ENCODE measurements at places on chromosomes 7 and 10.

DNA sequence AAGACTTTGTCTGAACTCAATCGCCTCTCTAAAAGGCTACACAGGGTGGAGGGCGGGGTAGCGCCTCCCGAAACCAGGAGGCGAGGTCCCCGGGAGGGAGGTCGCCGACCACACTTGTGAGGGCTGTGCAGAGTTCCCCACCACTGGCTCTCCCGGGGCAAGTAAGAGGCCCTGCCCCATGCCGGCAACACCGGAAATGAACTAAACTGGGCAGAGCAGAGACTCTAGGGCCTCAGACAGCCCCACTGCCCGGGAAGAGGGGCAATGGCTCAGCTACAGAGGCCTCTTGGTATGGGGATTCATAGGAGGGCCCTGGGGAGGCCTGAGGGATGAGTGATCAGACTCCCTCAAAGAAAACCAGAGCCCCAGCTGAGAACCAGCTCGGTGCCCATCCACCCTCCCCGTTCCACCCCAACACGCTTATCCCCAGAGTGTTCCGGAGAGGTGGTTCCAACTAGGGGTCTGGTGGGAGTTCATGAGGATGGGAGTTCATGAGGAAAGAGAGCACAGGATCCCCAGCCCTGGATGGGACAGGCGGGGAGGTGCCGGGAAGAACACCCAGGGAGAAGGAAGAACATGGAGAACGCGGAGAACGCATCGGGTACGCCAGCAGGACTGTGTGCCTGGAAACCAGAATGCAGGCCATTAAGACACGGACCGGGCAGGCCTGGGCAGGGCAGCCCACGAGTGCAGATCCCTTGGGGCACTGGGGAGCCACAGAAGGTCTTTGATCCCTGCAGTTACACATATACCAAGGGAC is 89.4 kb upstream of the MYL10 start:
- DNase-seq: no peak

GRCh38 chr7:42761486-42761885 is 150.4 kb downstream of the C7orf25 start:
- no peak for DNase-seq

DNA sequence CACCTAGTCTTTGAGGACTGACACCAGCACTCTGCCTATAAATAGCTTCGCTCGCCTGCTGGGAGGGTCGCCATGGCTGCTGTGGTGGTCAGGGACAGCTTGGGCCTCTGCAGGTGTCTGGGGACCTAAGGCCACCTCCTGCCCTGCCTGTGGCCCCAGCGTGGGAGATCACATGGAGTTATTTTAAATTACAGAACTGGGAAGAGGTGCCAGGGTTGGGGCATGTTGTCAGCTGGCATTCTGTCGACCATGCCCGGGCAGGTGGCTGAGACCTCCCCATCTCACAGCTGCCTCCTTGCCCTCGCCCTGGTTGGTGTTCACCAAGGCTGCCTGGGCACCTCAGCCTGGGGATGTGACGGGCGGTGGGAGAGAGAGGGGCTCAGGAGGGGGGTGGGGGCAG is 18.1 kb downstream of the SHH start:
- DNase-seq: no peak

GRCh38 chr10:43420369-43421200 is 11.6 kb upstream of the HNRNPF start:
- peak; percentile 91 for DNase-seq

DNA sequence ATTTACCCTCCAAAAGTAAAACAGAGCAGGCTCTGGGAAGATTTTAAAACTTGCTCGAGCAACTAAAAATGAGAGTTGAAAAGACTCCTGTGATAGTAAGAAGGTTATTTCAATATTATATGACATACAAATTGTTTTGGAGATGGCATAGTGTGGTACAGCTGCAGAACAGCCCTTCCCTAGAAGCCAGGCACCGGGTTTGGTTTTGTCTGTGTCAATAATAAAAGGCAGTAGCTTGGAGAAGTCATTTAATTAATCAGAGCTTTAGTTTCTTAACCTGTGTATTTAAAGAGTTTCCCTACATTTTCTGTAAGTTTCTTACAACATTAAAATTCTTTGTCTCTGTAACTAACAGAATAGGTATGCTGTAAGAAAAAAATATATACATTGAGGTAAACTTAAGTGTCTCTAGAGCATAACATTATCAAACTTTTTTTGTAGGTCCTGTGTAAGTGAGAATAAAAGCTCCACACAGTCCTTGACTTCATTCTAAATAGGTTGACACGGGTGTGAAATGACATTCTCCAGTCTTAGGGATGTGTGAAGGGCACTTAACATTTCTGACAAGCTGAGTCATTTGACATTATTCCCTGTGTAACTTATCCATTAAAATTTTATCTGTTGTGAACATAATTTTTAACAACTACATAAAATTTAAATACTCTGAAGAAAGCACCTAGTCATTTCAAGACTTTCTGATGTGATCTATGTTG is 425.0 kb upstream of the ETV1 start:
- DNase-seq: no peak

DNA sequence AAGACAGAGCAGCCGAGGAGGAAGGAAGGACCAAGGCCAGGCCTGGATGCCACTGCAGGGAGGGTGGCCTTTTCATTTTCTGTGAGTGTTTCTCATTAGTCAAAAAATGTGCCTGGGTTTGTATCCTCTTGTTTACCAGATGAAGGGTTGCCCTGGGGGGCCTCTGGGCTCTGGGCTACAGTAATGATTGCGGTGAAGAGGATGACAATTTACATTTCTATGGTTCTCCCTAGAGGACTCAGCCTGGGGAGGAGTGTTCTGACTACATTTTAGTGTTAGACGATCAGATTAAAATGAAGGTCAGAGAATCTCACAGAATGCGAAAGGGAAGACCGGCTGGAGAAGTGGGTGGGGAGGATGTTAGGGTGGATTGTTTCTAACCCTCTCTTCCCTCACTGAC is 108.0 kb upstream of the KMT2C start:
- DNase-seq: no peak

GRCh38 chr7:81883801-81884393 is 114.0 kb upstream of the HGF start:
- no peak for DNase-seq

DNA sequence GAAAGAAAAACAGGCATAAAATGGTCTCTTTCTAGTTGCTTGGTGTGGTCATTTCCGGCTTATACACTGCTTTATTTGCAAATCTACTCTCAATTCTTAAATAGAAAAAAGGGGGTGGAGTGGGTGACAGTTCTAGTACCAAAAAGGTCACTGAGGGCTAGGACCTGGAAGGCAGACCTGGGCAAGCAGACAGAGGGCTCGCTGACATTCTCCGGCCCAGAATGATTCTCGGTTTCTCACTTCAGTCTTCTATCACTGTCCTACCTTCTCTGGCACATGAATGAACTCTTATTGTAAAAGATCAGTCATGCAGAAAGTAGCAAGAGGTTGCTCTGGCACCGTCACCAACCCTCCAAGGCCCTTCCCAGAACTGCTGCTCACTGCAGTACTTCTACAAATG is 54.0 kb downstream of the MALSU1 start:
- peak; percentile 83 for DNase-seq

- DNase-seq: peak; percentile 67
These were observed 21.6 kb upstream of the ATE1 start for GRCh38 chr10:121949451-121949850.

DNA sequence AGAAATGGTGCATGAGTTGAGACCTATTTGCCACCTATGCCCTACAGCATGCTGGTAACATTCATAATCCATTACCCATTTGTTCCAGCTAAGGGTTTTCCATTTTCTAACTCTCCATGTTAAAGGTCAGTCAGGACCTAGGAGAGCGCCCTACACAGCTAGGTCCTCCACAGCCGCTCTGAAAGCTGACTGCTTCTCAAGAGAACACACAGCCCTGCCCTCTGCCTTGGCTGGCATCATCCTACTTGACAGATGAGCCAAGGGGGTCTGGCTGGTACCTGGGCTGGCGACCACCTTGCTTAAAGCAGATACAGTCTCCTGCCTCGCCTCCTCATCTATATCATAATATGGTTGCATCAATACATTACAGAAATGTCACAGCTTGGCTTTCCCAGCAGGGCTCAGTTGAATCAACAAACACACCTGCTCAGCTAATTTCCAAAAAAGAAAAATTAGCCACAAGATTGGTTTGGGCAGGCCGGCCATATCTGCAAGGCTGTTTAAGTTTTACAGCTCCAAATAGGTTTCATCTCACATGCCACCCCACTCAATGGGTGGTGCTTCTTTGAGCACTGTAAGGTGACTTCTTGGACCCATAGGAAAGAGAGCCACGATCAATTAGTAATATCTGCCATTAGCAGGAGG is 17.3 kb downstream of the TLL2 start:
- DNase-seq: peak; percentile 48

GRCh38 chr7:28329661-28330363 is 82.5 kb upstream of the CREB5 start:
- DNase-seq: peak; percentile 54

DNA sequence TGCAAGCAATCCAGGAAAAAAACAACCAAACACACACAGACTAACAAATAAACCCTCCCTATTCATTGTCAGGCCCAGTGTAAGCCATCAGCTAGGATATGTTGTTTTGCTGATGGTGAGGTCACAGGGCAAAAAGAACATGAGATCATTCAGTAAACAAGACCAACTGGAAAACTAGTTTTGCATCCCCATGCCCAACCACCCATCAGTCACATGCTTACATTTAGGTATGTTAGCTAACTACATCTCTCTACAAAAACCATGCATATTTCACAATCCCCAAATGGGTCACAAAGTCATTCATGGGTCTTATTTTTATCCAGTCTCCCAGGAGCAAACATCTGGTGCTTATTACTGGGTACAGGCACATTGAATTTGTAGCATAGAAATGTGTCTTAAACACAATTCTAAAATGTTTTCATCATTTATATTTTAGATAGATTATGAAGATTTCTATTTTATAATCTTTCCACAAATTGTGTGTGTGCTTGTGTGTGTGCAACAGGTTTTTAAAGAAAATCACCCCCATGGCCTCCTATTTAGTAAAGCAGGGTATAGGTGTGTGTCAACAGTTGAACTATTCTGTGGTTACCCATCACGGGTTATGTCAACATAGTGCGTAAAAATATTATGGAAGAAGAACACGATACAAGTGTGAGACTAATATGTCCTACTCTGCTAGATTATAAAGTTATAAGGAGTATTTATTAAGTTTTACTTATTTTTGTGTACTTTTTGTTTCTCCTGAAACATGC is 103.8 kb upstream of the AKR1E2 start:
- no peak for DNase-seq
